ENCODE measurements at places on chromosomes 7 and 10.

- no peak for DNase-seq
Measured at GRCh38 chr7:3301831-3302618, 973 bp downstream of the SDK1 start.

DNA sequence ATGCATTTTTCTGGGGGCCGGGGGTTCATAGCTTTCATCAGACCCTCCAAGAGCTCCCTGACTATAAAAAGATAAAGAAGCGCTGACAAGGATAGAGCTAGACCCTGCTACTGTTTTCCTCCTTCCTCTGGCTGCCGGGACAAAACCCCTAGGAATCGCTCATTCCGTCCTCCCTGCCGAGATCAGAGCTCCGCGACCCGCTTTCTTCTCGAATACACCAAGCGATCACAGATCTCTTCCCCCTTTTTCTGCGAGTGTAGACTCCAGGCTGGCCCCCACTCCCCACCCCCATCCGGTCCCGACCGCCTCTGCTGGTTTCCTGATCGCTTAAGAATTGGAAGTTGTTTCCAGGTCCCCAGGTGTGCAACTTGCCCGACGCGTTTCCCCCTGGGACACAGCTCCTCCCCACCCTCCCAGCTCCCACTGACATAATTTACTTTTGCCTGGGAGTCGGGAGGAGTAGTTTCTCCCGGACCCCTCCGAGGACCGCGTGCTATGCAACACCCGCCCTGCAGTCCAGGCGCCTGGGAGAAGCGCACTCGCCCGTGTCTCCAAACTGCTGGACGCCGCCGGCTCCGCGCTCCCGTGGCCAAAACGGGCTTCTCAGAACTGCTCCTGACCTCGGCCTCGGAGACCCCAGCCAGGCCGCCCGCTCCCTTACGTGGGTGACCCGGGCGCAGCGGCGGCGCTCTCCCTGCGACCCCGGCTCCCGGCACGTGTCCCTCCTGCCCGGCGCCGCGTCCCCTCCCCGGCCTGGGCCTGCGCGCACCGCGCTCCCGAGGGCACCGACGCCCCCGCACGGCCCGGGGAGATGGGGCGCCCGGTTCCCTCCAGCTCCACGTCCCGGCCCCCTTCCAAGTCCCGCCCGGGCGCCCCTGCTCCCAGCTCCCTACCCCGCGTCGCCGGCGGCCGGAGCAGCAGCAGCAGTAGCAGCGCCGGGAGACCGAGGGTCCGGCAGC, 552 bp downstream of the IL15RA start:
- DNase-seq: no peak

DNA sequence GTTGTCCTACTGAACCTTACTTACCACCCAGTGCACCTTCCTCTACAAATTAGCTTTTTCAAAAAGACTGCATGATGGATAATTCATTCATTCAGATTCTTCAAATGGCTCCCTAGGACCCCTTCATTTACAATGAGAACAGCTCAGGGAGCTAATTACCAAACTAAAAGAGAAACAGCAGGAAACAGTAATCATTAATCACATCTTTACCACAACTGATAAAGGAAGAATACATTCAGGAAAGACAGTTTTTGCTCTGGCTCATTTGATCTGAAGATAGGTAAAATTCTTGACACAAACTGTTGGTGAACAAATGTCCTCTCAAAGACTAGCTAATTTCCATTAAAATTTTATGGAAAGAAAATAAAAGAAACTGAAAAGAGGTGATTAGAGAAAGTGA, 1652.7 kb upstream of the LRRTM3 start:
- DNase-seq: no peak

GRCh38 chr10:2282202-2282601, 544.9 kb upstream of the ADARB2 start:
- no peak for DNase-seq

DNA sequence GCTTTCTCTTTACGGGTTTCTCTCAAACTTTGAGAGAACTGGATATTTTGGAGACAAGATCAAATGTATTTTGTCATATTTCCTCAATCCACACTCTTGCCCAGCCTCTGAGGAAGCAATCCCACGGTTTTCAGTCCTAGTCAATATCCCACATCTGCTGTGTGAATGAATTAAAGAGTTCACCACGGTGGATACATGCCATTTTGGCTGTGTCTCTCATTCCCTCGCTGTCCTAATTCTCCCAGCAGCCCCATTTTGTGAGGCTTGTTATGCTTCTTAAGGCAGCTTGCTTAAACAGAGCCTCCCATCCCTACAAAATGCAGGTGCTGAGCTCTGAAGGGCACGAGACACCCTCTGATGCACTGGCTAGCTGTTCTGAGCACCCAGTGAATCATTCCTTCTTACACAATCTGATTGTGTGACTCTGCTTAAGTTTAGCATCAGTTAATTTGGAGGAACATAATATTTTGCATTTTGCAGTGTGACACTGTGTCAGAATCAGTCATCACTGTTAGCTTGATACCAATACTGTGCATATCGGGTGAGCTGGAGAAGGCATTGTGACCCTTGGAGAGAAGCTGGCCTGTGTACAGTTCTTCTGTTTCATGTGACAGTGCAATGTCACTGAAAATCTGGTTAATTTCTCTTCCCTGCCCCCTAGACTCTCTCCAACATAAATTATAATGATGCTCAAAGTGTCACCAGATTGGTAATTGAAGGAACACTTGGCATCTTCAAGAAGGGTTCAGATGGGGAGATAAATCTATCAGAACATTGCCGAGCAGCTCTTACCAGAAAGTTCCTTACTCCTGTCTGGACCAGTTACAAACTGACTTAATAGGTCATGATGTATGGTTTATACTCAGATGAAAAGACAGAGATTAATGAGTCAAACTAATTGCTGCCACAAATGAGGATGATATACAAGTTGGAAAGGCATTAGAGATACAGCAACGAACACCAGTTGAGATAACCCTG, 103.7 kb upstream of the AOAH start:
- DNase-seq: no peak
